ENCODE measurements at places on chromosomes 4 and X.
A peak's percentile ranks its signal among the peaks of the same experiment; 100 is the strongest.

DNA sequence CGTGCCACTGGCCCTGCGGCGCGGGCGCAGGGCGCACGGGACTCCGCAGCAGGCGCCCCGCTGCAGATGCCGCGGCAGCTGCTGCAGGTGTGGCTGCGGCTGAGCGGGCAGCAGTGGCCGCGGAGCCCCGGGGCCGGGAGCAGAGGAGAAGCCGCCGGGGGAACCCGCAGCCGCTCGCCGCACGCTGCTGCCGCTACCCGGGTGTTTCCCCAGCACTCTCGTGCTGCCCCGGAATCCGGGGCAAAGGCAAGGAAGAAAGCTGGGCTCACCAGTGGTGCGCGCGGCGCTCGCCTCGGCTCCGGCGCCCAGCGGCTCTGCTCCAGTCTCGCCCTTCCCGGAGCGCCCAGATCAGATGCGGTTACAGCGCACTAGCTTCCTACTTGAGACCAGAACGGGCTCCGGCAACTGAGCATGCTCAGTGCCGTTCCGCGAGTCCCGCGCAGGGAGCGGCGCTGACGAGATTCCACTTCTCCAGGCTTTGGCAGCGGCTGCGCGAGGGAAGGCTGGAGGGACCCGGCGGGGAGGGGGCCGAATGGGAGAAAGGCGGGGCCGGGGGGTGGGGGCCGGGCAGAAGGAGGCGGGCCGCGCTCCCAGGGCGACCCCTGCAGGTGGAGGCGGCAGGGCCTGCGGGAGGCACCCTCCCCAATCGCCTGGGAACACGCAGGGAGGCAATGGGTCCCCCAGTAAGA is at the start of gene APBB2:
Gene APBB2, minus strand, starts transcription at position 407 of the 689 bp plus-strand sequence. CDS start 181,288 bp downstream, outside the sequence.
- DNase-seq = peak; percentile 96

DNA sequence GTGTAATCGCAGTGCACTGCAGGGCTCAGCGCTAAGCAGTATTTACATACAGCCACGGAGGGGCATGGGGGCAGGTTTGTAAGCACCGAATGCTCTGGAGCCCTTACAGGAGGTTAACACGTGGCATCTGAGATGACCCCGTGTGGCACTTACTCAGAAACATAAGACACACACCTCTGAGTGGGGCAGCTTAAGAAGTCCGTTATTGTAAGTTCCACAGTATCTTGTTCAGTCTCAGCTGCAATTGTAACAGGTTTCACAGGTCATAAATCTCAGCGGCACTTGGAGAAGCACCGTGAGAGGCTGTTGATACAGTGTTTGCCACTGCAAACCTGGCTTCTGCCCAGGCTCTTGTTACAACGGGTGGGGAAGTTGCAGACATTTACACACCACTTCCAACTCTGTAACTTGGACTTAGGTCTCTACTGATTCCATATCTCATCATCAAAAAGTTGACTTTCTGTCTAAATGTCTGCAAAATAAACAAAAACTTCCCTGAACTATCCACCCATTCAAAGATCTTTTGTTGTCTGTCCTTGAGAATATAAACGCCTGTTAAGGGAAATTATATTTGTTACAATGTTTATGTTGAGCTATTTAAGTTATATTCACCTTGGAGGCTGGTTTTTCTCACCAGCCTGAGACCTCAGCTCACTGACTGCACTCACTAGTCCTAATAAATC is 10.3 kb downstream of the CPLX1 start:
- DNase-seq = peak; percentile 11

DNA sequence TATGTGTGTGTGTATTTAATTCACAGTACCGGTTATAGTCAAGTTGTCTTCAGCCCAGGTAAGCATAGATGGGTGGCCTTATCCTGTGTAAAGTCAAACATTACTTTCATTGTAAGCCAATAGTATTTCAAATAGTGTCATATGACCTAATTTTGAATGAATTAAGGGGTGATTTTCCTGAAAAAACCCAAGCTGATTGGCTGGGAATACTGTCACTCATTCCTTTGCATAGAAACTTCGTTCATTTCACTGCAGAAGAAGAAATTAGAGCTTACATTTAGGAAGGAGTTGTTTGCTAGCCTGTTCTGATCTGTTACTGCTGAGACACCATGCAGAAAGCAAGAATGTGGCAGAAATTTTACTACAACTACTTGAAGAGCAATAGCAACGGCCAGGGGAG is 45.4 kb downstream of the SMARCAD1 start:
- DNase-seq = no peak

- DNase-seq = no peak
These were observed 565.4 kb upstream of the ATOH1 start for GRCh38 chr4:93263166-93263565.

Data from suprapubic skin (tissue), 4 donors.